ENCODE measurements at places on chromosomes 6 and 20.
A peak's percentile ranks its signal among the peaks of the same experiment; 100 is the strongest.

GRCh38 chr20:40161391-40161790 is 527.6 kb downstream of the MAFB start:
- no peak for DNase-seq

GRCh38 chr6:42190554-42191183 is 4.1 kb downstream of the GUCA1B start:
- DNase-seq = peak; percentile 85

DNA sequence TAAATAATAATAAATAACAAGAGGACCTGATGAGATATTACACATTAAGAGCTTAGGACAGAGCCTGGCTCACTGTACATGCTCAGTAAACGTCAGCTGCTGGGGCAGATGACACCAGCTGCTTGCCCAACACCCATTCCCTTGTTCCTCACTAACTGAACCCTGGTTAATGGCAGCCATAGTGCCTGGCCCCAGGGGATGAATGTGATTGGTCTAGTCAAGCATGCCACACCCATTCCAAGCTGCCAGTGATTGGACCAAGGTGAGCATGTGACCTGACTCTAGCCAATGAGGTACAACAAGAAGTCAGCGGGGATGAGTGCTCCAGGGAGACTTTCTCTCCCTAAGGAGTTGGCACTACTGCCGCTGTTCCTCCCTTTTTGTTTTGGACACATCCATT is 85.1 kb upstream of the PTPN1 start:
- no peak for DNase-seq

DNA sequence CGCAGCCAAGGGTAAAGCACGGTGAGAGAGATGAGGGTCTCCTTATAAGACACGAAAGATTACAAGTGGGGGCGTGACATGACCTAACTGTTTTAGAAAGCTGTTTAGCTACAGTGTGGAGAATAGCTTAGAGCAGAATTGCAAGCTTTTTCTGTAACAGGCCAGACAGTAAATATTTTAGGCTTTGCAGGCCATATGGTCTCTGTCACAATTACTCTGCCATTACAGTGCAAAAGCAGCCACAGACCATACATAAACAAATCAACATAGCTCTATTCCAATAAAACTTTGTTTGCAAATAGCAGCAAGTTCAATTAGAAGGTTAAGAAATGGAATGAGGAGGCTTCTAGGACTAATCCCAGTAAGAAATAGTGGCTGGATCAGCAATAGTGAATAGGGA is 16.8 kb downstream of the PGM3 start:
- DNase-seq = no peak

Data from kidney tubule cell (primary cell).